Fibroblast of villous mesenchyme (primary cell): ENCODE measurements at places on chromosomes 5 and 9.
A peak's percentile ranks its signal among the peaks of the same experiment; 100 is the strongest.

GRCh38 chr9:82761027-82761426 lies 301.9 kb downstream of the RASEF start:
- DNase-seq, result no peak

- DNase-seq, result no peak
These were observed 6.2 kb downstream of the ARSI start for GRCh38 chr5:150296496-150296895.

DNA sequence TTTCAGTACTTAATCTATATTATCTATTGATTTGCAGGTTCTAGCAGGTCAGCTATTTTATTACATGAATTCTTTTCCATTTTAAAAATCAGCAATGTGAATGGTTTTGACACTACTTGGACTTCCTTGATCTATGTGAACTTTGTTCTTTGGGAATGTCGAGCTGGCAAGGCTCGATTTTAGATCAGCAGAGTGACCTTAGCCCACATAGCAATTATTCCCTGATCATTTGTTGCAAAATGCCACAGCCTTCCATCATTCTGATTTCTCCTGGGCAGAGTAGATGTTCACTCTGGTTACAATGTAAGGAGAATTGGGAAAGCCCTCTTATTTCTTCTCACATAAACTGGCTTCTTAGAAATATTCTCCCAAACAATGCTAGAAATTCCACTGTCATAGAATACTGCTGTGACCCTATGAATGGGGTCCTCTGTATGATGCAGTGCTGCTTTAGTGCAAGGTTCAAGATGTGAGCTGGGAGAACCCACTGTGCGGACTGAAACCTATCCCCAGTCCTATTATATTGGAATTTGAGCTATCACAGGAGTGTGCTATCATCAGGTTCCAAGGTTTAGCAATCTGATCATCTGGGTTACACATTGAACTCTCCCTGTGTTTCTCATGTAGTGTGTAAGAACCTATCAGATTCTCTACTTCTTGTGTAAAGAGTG lies 15.7 kb upstream of the GDA start:
- no peak for DNase-seq

- DNase-seq, result no peak
These were observed 5.6 kb upstream of the URM1 start for GRCh38 chr9:128365525-128365924.

- DNase-seq, result no peak
These were observed 139.8 kb upstream of the SPEF2 start for GRCh38 chr5:35477911-35478310.

DNA sequence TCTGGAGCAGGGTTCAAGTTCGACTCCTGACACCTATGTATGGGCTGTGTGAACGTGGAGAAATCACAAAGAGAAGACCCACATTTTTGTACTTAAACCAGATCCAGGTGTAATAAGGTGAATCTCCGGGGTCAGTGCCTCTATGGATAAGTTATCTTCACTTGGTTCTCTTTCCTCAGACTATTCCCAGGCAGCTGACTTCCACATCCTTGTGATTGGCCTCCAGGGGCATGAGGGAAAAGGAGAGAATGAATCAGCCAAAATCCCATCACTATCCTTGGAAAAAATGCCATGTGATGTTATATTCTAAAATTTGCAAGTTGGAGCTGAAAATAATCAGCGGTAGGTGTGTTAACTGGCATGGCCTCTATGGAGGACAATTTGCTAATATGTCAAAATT lies 37.2 kb downstream of the ZNF622 start:
- no peak for DNase-seq

DNA sequence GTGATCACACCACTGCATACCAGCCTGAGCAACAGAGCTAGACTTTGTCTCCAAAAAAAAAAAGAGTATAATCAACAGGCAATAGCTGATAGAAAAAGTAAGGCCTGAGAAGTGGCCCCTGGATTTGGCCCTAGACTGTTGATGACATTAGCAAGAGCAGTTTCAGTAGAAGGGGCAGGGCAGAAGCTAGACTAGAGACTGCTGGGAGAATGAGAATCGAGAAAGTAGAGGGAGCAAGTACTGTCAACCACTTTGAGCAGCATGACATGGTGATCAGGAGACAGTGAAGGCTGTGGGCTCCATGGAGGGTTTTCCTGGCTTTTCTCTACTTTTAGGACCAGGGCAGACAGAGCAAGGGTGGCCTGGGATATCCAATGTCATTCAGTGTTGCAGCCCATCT lies 34.9 kb upstream of the B4GALT1 start:
- no peak for DNase-seq

DNA sequence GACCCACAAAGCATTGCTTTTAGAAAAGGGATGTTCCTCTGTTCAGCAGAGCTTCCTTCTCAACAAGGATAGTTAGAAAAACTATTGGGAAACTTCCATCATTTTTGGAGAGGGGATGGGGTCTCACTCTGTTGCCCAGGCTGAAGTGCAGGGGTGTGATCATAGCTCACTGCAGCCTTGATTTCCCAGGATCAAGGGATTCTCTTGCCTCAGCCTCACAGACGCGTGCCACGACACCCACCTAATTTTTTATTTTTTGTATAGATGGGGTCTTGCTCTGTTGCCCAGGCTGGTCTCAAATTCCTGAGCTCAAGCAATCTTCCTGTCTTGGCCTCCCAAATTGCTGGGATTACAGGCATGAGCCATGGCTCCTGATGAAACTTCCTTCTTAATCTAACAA lies 34.8 kb downstream of the PHAX start:
- DNase-seq, result no peak

- peak; percentile 12 for DNase-seq
These were observed 261.8 kb downstream of the MCTP1 start for GRCh38 chr5:95022967-95023695.

DNA sequence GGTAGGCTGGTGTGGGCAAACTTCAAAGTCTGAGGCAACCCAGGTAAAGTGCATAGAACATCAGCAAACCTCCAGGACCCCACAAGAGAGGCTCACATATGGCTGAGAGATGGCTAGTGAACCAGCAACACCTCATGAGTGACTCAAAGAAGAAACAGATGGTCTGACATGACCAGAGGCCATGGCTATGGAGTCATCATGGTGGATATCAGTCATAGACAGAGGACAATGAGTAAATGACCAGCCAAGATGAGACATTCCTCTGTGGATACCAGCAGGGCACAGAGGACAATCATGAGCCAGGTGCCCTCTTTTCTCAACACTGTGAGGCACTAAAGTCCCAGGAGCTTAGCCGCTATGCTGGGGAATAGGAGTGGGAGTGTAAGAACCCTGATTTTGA lies 180.8 kb downstream of the RASEF start:
- no peak for DNase-seq

DNA sequence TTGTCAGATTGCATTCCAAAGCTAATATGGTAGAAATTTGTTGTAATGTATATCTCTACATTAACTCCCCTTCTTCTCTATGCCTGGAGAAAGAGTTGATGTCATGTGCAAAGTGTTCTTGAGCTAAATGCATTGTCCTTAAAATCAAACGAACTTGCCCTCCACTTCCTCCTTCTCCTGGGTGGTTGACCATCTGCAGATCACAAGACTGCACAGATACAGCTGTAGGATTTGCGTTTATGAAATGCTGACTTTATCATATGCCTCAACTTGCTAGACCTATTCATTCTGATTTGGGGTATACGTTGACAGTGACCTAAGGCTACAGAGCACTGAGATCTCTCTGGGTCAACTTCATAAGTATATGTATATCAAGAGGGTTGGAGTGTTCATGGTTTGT lies 8.3 kb downstream of the TRIM32 start:
- peak; percentile 33 for DNase-seq

GRCh38 chr9:6592791-6593190 lies 52.7 kb downstream of the GLDC start:
- no peak for DNase-seq

DNA sequence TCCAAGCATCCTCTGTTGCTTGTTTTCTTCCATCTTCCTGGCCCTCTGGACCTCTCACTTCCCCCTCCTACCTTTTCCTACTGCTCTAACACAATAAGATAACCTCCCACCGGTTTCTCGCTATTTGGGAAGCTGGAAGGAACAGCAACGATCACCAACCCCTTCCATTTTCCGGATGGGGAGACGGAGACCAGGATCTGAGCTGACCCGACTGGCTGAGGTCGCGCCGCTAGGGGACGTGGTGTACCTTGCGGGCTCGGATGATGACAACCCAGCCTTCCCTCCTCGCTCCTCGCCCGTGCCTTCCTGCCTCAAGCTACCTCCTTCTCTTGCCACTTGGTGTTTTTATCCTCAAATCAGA lies 1.9 kb downstream of the LPAR1 start:
- peak; percentile 66 for DNase-seq

DNA sequence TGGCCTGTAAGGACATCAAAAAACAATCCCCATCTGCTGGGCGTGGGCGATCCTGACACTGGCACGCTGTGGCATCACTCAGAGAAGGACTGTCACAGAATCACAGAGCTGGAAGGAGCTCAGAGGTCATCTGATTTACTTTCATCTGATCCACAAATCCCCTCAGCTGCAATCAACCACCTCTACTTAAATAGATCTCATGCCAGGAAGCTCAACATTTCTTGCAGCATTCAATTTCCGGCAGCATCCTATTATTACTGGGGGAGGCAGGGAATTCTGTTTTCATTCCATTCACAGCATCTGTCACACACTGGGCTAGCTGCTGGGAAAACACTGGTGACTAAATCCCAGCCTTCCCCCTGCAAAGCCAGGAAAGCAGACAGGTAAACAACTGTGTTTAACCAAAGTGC lies 38.3 kb downstream of the RETREG1 start:
- peak; percentile 20 for DNase-seq

DNA sequence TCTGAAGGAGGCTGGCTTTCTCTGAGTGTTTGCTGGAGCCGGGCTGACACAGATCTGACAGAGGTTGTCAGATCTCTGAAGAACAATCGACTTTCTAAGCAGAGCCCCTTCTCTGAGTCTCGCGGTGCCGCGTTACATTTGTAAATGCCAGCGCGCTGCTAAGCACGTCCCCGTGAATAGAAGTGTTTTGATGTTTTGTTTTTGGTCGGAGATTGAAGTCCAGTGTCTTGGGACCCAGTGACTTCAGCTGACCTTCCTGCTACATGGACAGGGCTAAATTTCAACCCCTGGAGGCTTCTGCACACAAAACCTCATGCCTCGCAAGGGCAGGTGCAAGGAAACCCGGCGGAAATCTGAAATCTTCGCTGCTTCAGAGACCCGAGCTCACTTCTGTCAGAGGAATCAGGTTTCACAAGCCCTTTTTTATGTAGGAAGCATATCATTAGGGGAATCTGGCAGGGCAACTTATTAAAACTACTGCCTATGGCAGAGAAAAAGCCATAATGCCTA lies 27.2 kb downstream of the NEUROG1 start:
- DNase-seq, result no peak

DNA sequence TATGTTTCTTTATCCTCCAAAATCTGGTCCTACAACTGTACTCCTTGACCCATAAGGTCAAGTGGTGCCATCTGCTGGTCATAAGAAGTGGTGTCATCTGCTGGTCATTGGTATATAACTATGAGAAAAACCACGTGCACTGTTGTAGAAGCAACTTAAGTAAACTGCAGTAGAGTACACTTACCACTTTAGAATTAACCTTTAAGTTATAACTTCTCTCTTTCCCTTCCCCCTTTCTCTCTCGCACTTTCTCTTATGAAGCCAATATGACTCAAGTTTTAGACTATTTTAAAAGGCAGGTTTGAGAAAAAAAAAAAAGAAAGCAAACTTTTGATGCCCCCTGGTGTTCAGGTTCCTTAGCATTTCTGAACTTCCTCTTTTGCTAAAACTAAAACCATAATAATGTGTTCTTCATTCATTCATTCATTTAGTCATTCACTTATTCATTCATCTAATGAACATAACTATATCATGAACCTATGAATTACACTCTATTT lies 12.8 kb upstream of the MTAP start:
- DNase-seq, result peak; percentile 95

DNA sequence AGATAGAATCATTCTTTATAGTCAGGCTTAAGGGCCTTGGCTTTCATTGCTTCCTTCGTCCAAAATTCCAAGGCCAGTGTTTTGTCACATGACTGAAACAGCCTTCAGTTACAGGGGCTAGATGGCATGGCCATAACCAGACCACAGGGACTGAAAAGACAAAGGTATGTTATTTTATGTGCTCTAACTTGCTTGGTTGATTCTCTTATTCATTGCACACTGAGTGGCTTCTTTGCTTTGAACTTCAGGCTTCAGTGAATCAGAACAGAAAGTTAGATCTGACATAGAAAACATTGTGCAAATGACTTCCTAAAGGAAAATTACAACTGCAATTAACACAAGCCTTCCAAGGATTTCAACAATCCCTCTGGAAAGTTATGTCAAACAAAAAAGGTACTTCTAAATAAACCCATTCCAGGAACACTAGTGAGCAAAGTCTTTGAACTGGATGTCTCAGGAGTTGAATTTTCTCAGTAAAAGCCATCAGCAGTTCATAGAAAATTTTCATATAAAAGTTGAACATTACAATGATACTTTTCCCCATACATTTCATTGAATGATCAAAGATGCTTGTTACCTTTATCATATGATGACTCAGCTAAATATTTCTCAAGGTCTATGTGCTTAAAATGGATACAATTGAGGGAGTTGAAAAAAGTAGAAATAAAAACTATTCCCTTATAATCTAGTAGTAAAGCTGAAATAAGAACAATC lies 355.3 kb downstream of the TMEM232 start:
- no peak for DNase-seq

- no peak for DNase-seq
These were observed 19.7 kb downstream of the MAT2B start for GRCh38 chr5:163525096-163525495.

GRCh38 chr5:74392711-74393351 lies 247.7 kb downstream of the ENC1 start:
- DNase-seq, result peak; percentile 41

GRCh38 chr5:102772273-102772672 lies 17.2 kb downstream of the PAM start:
- DNase-seq, result peak; percentile 44

DNA sequence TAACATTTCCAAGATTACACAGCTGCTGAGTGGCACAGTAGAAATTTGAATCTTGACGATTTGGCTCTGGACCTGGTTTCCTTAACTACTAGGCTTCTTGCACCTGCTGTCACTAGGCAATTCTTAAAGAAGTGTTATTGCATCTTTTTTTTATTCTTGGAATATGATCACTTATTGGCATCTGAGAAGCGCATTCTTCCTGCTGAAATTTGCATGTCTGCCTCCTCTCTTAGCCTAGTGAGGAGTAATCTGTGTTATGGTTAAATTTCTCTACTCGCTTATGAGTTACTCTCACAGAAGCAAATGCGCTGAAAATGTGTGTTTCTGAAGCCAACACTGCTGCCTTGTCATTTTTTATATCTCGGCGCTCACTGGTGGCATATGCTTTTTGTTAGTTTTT lies 89.3 kb downstream of the WDR41 start:
- DNase-seq, result no peak

GRCh38 chr9:14652729-14653377 lies 40.4 kb downstream of the ZDHHC21 start:
- DNase-seq, result peak; percentile 52
